CD4-positive, alpha-beta T cell treated with Interleukin-17A for 1 hour (primary cell): ENCODE measurements at places on chromosomes 2 and 18.

- no peak for DNase-seq
Observed at GRCh38 chr2:30733876-30734520, 73.2 kb downstream of the CAPN13 start.

- no peak for DNase-seq
Observed at GRCh38 chr2:53964987-53965687, 5.7 kb downstream of the PSME4 start.

- DNase-seq = no peak
Observed at GRCh38 chr2:595831-596592, 81.2 kb downstream of the TMEM18 start.

GRCh38 chr2:190459881-190460280, 51.7 kb downstream of the MFSD6 start:
- DNase-seq = no peak

- no peak for DNase-seq
Observed at GRCh38 chr2:98773169-98773568, 42.2 kb upstream of the MGAT4A start.

- DNase-seq = no peak
Observed at GRCh38 chr2:161173541-161174194, 13.4 kb downstream of the TANK start.

DNA sequence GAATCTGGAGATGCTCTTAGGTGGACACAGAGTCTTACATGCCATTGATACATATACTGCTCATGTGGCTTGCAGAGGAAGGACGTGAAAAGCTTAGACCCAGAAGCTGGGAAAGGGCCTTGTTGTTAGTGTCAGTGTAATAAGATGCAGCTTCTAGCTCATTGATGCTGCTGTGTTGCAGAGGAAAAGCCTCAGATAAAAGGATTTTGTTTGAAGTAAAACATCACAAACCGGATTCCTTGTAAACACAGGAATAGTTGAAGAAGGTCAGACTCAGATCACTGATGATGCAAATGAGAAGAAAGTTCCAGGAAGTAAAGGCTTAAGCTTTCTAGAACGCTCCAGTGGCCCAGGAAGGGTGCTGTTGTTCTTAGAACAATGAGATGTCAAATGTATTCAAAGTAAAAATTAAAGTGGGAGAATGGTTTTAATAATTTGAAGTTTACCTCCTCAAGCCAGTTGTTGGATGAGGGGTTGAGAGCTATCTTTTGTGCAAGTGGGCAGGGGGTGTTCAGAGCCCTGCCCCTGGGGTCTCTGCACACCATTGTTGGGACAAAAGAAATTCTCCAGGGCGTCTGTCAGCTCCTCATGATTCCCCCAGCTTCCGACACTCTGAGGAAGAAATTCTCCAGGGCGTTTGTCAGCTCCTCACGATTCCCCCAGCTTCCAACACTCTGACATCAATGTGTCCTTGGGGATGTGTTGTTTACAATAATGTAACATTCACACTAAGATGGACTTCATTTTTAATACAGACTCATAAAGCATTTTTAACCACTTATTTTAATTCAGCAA, 61.3 kb upstream of the CHMP1B start:
- DNase-seq = no peak

DNA sequence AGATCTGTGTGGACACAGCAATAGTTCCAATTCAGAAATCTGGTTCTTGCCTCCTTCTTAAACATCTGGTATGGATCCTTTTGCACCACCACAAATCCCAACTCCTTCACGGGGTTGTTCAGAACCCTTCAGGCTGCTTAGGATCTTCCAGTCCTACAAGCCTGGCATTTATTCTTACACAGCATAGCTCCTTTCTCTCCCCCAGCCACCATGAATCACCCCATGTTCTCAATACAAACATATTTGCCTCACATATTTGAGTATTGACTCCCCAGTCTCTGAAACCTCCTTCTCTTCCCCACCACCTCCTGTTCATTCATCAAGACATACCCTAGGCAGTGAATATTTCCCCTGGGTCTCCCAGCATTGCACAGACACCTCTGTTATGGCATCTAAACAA, 155.2 kb downstream of the ALK start:
- no peak for DNase-seq
